Brain (organoid and tissue), 16 donors: ENCODE measurements at places on chromosomes 5 and 9.

- no peak for DNase-seq
Measured at GRCh38 chr5:20610681-20611080, 622.7 kb upstream of the CDH18 start.

DNA sequence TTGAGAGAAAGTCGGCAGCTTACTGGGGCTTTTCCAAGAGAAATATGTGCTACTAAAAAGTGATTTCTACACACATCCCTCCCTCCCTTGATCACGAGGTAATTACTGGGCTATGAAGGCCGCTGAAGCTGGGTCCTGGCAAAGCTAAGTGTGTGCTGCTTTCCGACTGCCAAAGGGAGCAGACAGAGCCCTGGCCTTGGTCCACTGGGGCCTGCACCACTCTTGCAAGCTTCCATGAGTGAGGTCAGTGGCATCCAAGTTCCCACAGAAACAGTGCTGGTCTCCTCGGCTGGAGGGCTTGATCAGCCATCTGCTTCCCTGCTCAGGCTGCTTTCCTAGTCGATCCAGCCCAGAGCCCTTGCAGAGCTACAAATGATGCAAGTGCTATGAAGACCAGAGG lies 154.8 kb upstream of the LHFPL2 start:
- peak; percentile 43 for DNase-seq

DNA sequence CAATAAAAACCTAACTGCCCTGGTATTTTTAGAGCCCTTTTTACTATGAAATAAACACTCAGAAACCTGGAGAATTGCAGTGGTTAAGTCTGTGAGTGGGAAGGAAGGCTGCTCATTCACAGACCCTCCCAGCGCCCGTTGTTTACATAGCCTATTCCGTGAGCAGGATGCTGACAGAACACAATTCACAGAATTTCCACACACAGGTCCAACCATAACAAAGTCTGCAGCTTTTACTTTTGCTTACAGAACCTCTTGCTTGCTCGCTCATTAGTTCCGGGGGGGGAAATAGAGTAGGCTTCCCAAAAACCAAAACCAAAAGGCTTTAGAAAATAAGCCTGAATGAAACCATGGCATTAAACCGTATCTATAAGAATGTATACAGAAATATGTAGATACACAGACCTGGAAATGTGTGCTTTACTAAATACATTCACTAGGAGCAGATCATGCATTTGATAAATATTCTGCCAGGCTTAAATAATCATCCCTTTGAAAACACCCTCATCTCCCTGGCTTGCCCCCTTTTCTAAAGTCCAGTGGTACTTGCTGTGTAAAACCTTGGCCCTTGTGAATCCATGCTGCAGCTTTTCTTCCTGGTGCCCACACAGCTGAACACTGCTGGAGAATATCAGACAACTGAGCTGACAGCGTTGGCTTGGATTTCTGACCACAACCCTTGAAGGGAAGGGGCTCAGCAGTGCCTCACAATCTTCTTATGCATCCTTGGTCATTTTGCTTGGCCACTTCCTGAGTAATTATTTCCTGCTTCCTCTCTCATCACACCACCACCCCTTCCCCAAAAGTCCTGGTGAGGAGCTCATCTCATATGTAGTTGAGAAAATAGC lies 128.0 kb downstream of the FANCC start:
- DNase-seq, result peak; percentile 43

GRCh38 chr5:63053019-63053638 lies 474.5 kb downstream of the LRRC70 start:
- no peak for DNase-seq

DNA sequence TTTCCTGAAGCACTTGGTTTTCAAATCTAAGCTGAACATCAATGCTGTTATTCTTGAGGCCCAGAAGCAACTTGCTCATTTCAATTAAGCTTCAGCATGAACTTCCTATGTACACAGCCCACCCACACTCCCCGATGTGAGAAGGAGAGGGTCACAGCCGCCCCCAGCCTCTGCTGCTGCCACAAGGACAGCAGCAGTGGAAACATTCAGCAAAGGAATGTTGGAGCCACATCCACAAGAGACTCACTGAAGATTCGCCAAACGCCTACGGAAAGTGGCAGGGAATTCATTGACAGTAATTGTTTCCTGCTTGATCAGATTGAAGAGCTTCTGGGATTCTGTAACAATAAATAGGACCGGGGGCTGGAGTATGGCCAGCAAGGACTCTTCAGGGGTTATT lies 2.9 kb downstream of the TGFBI start:
- DNase-seq, result no peak

DNA sequence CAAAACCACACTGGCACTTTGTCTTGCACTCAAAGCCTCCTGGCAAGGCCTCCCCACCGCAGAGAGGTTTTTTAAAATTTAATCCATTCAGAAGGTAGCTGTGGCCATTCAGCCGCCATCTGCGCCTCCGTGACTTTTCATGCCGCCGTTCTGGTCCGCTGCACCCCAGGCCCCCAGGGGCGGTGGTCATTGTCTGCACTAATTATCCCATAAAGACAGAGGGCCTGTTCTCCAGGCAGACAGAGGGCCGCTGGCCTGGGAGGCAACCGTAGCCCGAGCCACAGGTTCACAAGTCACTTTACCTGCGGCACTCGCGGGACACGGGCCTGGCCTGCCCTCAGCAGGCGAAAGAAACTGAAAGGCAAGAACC lies 49.4 kb downstream of the EXD3 start:
- DNase-seq, result no peak

DNA sequence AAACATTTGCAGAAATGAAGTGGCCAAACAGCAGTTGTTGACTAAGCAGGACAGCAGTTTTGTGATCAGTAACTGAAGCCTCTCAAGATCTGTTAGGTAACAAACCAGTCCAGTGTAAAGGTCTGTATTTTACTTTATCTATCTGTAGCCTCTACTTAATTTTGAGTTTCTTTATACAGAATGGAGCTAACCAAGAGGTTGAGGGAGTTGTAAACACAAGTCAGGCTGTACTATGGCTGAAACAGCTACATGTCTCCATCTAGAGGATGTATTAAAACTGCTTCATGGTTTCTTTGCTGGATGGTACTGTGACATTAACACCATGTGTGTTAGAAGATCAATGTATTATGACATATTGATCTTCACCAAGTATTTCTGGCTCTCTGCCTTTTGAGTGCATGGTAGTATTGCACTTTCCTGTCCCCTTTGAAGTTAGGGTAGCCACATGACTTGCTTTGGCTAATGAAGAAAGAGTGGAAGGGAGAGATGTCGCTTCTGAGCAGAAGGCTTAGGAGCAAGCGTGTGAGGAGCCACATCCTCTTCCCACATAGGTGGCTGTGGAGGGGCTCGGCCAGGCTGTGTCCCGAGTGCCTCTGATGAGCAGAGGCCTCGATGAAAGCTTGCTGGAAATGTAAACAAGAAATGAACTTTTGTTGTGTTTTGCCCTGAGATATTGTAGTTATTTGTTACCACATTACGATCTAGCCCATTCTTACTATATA lies 105.6 kb upstream of the PCA3 start:
- DNase-seq, result peak; percentile 72

DNA sequence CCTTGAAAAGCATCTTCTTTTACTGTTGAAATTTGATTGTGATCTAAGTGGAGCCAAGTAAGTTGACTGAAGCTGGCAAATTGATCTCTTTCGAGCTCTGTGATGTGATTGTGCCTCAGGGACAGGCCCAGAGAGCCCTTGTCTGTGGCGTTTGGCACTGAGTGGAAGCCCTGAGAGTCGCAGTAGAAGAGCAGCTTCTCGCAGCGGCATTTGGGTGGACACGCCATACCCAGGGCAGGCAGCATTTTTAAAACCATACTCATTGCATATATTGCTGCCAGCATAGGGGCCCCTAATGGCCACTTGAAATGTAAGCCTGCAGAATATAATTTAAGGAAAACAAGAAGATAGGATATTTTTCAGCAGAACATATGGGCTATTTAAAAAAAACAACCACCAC lies 894 bp downstream of the LRRTM2 start:
- peak; percentile 68 for DNase-seq

DNA sequence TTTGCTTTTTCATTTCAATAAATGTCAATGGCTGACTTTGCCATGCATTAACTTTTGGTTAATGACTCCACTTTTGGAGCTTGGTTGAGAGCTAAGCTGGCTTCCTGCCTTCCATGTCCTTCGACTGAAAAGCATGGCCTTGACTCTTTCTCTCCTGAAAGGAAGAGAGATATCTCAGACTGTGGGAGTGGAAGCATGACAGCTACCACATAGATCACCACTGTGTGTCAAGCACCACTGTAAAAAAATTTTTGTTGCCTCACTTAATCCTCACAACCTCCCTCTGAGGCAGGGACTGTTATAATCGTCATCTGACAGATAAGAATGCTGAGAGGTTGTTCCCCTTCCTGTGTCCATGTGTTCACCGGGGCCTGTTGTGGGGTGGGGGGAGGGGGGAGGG lies 184.8 kb downstream of the RORB start:
- no peak for DNase-seq

GRCh38 chr9:71514344-71514975 lies 253.9 kb downstream of the CEMIP2 start:
- no peak for DNase-seq

DNA sequence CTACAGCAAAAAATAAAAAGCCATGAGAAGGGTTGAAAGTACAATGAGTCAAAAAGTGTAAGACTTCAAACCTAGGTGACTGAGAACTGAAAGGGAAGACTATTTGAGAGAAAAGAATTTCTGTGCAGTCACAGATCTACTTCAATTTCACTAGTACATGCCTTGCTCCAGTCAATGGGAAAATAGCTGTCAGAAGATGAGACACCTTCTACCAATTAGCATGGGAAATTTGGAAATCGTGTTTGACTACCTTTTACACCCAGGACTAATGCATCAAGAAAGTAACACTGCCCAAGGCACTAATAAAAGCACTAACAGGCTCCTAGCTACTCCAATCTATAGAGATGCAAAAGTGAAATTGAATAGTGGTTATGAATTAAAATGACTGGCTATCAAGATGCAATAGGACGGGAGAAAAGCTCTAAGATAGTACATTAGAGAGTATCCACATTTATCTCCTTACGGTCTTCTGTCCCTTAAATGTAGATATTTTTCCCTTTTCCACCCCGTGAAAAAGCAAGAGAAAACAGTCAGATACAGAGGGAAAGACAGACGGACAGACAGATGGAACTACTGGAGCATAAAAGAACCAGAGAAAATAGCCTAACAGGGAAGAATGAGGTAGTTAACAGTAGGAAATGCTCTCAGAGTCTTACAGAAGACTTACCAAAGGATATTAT lies 15.2 kb downstream of the ERP44 start:
- DNase-seq, result no peak

DNA sequence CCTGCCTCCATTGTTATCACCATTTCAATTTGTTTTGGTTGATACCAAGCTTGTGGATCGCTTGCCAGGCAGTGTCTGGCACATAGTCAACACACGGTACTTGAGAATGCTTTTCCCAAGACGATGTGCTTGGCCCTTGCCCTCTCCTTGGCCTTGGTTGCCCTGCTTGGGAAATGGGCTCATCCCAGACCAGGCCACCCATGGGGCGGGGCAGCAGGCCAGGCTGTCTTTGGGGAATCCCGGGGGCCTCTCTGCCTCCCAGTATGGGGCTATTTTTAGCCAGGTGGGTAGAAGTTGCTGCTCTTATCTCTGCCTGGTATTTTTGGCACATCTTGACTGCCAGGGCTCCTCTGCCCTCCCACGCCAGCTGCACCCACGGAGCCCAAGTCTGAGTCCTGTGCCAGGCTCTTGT lies 49.9 kb downstream of the LMX1B start:
- no peak for DNase-seq

DNA sequence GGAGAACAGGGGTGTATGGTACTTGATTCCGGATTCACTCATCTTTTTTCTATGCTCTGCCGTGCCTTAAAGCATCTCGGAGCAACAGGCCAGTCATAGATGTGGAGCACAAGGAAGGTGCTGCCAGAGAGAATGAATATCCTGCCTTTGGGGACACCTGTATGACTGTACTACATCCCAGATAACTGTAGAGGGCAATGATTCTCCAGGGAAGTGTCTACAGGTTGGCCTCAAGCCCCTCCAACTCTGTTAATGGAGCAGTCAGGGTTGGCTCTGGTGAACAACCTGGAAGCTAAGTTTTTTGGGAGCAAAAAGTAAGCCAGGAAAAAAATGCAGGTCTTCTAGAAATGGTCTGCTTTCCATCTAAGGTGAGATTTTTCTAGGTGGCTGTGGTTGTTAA lies 71.0 kb downstream of the NREP start:
- no peak for DNase-seq

DNA sequence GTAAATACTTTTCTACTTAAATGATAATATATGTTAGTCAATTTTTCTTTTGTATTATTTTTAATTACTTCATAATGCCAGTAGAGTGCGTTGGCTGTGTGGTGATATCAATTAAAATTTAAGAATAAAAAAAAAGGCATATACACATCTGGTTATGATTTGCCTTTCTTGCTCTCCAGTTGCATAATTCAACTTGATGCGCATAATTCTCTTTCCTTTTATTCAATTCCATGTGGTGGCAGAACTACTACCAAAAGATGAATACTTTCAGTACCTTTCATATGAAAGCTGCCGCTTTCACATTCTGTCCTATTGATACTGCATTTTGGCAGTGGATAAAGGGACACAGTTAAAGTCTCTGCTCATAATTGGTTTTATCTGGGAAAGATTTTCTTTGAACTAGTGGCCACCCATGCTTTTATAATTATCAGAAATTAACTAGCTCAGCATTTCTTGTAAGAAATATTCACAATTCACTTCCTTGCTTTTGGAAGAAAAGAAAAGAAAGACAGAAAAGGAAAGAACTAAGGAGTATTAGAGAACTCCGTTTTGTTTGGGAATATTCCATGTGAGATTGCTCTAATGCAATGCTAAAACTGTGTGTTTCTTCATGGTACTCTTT lies 12.3 kb upstream of the ADGRV1 start:
- no peak for DNase-seq

- DNase-seq, result no peak
Measured at GRCh38 chr9:127837346-127837745, 17.1 kb downstream of the ENG start.

DNA sequence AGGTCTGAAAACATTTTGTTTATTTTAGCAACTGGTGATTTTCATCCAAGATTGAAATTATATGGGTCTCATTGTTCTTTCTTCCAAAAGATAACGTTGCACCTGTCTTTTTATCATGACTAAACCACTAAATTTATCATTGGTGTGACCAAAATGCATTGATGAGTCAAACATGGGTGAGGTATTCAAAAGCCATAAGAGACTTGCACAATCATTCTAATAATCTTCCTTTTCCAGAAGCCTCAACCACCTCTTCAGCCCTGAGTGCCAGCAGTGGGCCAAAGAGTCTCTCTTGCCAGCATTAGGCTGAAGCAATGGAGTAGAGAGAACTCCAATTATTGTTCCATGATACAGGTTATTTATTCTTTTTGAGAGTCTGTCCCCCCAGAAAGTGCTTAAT lies 198.9 kb downstream of the LURAP1L start:
- DNase-seq, result no peak

GRCh38 chr5:76789991-76790581 lies 28.7 kb upstream of the F2RL1 start:
- DNase-seq, result no peak

GRCh38 chr5:148384380-148384737 lies 601 bp downstream of the FBXO38 start:
- no peak for DNase-seq

- no peak for DNase-seq
Measured at GRCh38 chr5:147400881-147401280, 109.0 kb downstream of the DPYSL3 start.

- DNase-seq, result peak; percentile 51
Measured at GRCh38 chr5:165457859-165458481, 1952.6 kb downstream of the MAT2B start.

- no peak for DNase-seq
Measured at GRCh38 chr9:101427957-101428655, 7.5 kb downstream of the ALDOB start.
